ENCODE measurements at places on chromosomes 2 and 18. TPM values are rescaled to one million over a fixed set of nuclear protein-coding genes. Genes with fewer than 3 reads are reported as not detected.

DNA sequence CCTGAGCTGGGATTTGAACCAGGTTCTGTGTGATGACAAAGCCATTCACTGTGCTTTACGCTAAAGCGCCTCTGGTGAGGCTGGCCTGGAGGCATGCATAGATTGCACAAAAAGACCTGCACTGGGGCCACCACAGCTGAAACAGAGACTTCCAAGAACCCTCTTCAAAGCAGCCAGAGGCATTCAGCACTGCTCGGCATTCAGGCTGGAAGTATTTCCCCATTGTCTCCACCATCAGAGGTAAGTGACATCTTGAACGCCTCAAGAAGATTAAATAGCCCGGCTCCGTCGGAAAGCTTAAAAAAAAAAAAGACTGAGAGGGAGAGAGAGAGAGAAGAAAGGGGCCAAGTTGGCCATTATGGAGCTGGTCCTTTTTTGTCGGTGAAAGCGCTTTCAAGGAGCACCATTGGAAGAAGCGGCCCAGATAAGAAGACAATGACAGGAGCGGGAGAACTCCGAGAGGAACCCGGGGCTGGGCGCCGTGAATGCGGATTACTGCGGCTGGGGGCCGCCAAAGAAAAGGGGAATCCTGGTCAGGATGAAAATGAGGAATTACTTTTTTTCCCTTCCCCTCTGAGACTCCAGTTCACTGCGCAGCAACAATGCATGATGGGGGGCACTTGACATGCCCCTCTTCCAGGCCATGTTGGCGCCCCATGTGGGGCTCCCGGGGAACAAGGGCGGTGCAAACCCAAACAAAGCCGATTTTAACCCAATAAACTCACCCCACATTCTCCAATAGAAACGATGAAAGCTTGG, 228.3 kb downstream of the MYCN start:
- DNase-seq, result no peak

- DNase-seq, result no peak
Measured at GRCh38 chr18:709771-710170, 2.7 kb downstream of the ENOSF1 start.

- no peak for DNase-seq
Measured at GRCh38 chr2:10285556-10286198, 17.0 kb upstream of the HPCAL1 start.

DNA sequence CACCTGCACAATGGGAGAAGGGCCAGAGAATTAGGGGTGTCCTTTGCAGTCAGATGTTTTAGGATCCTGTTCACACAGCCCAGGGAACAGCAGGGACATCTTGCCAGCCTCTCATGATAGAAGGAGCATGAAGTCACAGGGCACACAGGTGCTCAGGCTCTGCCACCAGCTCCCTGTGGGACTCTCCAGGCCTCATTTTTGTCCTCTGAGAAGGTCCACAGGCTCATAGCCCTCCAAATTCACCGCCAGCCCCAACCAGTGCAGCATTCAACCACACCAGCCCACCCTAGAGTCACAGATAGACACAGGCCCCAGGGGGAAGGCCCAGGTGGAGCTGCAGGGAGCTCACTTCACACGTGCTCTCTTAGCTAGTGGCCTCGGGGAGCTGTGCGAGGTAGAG, 391.7 kb downstream of the TNS1 start:
- DNase-seq, result no peak

DNA sequence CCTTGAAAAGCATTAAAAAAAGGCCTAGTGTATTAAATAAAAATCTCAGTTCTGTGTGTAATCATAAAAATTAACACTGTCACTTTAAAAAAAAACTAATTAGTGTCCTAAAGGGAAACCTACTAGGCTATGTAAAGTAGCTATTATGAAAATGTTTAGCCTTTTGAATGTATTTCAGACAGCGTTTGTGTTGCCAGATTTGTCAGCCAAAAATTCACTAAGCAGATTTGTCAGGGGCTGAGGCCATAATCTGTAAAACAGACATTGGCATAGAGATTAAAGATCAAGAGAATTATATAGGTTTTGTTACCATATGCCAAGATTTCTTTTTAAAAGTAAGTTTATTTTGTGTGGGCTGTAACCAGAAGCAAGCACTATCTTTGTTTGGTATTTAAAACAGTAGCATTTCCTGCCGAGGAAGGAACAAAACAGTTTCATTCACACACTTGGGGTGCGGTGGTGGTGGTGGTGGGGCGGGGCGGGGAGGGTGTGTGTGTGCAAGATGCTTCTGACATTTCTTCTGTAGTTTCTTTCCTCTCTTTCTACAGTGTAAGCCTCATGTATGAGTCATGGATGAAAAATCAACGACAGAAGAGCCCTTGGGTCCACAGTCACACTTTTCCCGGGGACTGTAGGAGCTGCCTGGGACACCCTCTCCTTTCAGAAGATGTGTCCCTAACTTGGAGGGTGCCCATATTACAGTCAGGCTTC, 328.5 kb upstream of the FANCL start:
- DNase-seq, result no peak

GRCh38 chr2:86360776-86361175, 23.4 kb upstream of the REEP1 start:
- no peak for DNase-seq

- DNase-seq, result no peak
Measured at GRCh38 chr2:20156076-20156759, 68.7 kb downstream of the SDC1 start.

- DNase-seq, result no peak
Measured at GRCh38 chr2:180497621-180498152, 482.7 kb upstream of the UBE2E3 start.

DNA sequence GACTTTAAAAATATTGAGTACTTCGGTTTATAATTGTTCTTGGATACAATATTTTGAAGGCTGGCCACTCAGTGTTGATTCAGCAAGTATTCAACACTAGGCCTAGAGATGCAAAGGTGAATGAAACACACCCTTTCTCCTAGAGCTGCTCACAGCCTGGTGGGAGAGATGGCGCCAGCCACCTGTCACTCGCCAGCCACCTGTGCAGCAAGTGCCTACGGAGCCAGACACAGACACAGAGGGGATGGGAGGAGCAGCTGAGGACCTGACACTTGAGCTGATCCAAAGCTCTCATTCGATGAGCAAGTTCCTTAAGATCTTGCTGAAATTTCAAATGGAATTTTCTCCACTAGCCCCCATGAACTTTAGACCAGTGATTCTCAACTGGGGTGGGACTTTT, 151.1 kb upstream of the RIOK3 start:
- no peak for DNase-seq

DNA sequence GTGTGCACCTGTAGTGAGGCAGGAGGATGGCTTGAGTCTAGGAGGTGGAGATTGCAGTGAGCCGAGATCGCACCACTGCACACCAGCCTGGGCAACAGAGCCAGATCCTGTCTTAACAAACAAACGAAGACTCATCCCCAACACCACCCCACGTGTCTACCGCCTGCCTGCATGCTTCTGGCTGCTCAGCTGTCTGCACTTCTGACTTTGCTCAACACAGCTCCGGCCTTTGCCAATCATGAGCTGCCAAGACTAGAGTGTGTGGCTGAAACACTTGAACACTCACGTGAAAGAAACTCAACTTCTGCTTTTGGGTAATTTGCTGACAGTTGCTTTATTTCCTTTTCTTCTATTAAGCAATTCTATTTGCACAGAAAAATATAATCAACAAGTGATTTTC, 32.1 kb upstream of the SP3 start:
- no peak for DNase-seq

DNA sequence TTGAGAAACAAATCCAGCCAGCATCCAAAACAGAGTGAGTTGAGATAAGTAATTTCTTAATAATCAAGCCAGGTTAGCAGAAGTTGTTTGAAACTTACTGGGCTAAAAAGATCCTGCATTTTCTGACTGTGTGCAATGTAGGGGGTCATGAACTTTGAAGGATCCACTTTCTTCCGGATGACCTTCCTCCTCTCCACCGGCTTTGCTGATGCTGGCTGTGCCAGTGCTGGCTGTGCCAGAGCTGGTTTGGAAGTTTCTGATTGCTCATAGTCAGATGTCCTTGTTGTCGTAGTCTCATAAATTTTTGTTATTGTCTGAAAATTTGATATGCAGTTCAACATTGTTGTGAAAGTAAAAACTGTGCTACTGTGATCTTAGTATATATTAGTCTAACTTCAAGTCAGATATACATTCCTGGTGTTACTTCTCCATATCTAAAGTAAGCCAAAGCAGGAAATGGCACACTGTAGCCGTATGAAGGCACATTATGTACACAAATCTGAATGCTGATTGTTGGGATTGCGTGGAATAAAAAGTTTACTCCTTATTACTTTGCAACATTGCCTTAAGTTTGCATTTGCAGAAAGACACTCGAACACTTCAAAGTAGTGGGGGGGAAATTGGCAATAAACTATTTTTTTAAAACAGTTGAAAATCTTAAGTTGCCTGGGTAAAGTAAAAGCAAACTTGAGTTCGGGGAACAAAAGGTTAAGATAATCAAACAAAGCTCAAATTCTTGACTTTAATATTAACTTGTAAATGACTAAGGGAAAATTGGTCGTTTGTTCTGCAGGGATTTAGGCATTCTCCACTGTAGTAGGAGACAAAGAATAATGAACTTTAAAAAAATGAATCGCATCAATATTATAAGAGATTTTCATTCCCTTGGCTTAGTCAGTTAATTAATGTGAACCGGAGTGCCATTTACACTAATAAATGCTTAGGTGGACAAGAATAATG, 6.4 kb downstream of the NEB start:
- no peak for DNase-seq

DNA sequence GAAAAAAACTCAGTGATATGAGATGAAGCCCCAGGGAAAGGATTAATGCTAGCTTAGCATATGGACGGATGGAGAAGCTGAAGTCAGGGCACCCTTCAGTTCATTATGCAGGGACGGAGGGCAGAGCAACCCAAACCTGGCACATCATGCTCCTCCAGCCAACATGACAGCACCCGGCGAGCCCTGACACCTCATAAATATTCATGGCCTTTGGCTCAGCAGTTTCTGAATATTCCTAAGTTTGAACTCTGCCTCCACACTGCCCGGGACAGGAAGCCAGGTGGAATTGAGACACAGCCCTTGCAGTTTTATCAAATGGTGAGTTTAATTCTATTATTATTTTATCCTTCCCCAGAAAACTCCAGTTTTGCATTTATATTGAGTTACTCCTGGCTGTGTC, 87.3 kb upstream of the SH3BP4 start:
- no peak for DNase-seq

DNA sequence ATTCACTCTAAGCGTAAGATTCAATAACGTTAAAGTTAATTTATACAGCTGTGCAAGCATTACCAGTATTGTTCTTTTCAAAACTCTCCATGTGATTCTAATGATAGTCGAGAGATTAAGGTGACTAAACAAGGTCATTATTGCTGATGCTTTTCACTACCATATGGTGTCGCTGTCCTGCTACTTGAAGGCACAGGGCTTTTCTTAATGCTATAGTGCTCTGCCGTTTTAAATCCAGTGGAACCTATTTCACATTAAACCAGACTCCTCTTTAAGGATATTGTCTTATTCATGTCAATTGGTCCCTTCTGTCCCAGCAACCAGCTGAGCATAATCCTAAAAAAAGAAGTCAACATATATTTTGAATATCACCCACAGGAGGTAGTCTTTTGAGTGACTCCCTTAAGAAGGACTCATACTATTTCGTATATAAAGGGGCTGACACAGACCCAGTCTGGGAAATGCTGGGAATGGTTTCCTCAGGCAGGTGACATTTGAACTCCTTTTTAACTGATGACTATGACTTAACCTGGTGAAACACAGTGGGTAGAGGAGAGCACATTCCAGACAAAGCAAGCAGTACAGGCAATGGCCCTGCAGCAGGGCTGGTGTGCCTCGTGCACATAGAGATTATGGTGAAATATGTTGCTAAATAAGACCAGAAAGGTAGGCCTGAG, 53.9 kb upstream of the CYTIP start:
- DNase-seq, result peak; percentile 66

DNA sequence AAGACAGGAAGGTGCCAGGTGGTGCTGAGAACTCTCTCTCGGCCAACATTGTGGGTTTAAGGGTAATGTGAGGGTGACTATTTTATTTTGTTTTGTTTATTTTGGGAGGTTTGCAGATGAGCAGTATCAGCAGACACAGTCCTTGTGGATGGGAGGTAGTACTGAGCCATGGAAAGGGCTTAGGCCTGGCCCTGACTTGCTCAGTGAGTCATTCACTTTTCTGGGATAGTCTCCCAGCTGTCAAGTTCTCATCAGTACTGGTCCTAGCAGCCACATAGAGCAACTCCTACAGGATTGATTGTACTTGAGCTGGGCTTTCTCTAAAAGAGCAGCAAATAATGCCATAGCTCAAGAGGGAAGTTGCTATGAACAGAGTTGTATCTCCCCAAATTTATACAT, 175.2 kb downstream of the LOXHD1 start:
- DNase-seq, result no peak

GRCh38 chr18:37298816-37299215, 266.8 kb downstream of the CELF4 start:
- DNase-seq, result no peak

GRCh38 chr2:118687192-118687591, 160.3 kb downstream of the EN1 start:
- DNase-seq, result no peak

Gene TNP1
- total RNA-seq, result not detected

Gene IKZF2
- total RNA-seq, result 80.0 TPM

Gene RGPD3
- not detected for total RNA-seq

Gene CREG2
- total RNA-seq, result not detected

Gene TRIM54
- total RNA-seq, result 0.33 TPM

Gene RTP5
- not detected for total RNA-seq

Gene CPS1
- total RNA-seq, result 1.8 TPM

Gene RAPH1
- total RNA-seq, result 0.92 TPM

Gene NBEAL1
- 19.2 TPM for total RNA-seq
